Stimulated activated CD4-positive, alpha-beta T cell treated with anti-CD3 and anti-CD28 coated beads, Interleukin-1b, Interleukin-23, amount 100 ng/mL, for 1 hour (primary cell): ENCODE measurements at places on chromosomes 5 and 9.

DNA sequence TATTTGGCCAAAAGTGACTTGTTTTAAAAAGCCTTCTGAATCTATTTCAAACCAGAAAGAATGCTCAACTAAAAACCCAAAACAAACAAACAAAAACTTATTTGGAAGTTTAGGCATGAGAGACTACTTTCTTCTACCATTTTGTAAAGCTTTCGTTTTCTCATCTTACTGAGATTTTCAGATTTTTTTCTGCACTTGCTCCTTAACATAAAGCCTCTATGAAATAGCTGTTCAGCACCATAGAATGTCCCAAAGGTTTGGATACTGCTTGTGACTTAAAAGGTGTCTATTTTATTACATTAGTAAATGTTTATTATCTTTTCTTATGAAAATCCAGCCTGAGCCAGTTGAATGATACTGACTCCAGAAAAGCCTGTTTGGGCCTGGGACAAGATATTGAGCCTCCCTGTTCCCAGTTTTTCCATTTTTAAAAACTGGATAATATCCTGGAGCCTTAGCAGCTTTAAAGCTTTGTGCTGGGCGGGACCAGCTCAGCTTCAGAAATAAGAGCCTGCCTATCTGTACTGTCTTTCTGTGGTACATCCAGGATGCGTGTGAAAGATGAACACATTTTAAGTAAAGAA lies 292.6 kb downstream of the ZSWIM6 start:
- no peak for DNase-seq

- no peak for DNase-seq
Observed at GRCh38 chr9:116395699-116396037, 242.1 kb downstream of the PAPPA start.

GRCh38 chr5:133775584-133776304 lies 163.4 kb upstream of the FSTL4 start:
- DNase-seq: no peak

GRCh38 chr9:22649384-22649783 lies 202.8 kb downstream of the DMRTA1 start:
- DNase-seq: no peak

GRCh38 chr5:92544036-92544435 lies 1037.0 kb downstream of the NR2F1-AS1 start:
- no peak for DNase-seq

DNA sequence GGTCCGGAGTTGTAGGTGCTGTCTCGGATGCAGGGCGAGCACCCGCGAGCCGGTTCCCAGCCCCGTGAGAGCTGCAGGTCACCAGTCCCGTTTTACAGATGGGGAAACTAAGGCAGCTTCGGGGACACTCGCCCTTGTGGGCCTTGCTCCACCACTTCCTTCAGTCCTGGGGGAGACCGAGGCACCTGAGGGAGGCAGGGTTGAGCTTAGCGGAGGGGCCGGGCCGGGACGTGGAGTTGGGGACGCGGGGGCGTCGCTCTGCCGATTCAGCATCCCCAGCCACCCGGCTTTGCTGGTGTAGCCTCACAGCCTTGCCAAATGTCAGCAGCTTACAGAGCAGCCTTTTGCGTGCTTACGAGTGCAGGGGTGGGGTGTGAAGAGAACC lies 530 bp downstream of the BBLN start:
- DNase-seq: peak; percentile 24

GRCh38 chr5:156623381-156624040 lies 226.6 kb upstream of the PPP1R2B start:
- no peak for DNase-seq

GRCh38 chr5:139980765-139981164 lies 62.3 kb downstream of the NRG2 start:
- no peak for DNase-seq

- no peak for DNase-seq
Observed at GRCh38 chr5:171748720-171749119, 36.9 kb upstream of the SMIM23 start.

DNA sequence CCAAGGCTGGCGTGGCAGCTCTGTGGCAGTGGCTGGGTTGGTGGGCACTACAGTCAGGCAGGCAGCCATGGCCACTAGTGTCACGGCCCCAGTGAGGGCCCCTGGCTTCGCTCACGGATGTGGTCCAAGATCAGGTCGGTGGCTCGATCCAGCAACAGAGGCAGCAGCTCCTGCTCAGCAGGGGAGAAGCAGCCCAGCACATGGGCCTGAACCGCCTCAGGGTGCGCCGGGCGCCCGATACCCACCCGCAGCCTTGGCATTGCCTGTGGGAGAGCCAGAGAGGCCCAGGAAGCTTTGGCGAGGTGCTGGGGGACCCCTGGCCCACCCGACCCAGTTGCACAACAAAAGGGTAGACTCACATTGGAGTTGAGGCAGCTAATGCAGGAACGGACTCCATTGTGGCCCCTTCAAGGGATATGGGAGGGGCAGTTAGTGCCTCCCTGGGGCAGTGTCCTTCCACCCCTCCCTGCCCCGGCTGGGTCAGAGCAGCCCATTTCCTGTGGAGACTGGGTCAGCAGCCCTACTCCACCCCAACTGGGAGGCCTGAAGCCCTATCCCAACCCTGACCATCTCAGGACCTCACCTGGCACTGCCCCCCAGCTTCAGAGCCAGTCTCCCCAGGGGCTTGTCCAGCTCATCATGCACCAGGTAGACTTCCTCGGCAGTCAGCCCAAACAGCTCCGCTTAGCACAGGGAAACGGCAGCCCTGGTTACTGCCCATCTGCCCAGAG lies 1.3 kb downstream of the PTRH1 start:
- DNase-seq: no peak

- DNase-seq: no peak
Observed at GRCh38 chr9:84170521-84171141, 169.9 kb downstream of the SLC28A3 start.

DNA sequence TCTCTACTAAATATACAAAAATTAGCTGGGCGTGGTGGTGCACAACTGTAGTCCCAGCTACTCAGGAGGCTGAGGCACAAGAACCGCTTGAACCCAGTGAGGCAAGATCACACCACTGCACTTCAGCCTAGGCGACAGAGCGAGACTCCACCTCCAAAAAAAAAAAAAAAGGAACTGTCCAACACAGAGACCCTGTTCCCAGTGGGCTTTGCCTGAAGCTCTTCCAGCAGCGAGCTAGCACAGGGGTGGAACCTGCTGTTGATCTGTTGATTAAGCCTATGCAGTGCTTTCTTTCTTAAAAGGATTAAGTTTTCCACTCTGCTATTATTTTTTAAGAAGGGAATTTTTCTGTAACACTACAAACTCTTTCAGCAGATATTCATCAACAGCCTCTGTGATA lies 171.0 kb upstream of the TUT7 start:
- DNase-seq: no peak

- no peak for DNase-seq
Observed at GRCh38 chr5:77015938-77016569, 14.2 kb upstream of the AGGF1 start.

DNA sequence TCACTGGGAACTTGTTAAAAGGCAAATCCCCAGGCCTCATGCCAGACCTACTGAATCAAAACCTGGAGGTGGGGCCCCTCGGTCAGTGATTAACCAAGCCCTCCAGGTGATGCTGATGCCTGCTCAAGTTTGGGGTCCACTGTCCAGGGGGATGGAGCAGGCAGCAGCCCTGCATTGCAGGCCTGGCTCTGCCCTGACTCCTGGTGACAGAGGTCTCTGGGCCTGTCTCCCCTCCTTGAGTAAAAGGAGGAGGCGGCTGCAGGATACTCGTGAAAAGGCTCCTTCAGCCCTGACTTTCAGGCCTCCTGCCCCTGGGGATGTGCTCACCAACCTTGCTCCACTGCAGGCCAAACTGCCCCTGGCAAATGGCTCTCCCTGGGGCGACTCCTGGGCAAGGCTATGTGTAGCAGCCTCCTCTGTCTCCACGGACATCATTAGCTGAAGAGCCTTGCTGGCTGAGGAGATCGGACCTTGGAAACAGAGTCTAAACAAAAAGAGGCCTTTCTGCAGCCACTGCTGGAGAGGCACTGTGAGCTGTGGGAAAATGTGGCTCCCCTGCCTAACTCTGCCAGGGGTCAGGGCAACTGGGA lies 134.8 kb upstream of the ALDH1B1 start:
- no peak for DNase-seq

GRCh38 chr5:142186857-142187594 lies 78.4 kb downstream of the NDFIP1 start:
- DNase-seq: no peak

DNA sequence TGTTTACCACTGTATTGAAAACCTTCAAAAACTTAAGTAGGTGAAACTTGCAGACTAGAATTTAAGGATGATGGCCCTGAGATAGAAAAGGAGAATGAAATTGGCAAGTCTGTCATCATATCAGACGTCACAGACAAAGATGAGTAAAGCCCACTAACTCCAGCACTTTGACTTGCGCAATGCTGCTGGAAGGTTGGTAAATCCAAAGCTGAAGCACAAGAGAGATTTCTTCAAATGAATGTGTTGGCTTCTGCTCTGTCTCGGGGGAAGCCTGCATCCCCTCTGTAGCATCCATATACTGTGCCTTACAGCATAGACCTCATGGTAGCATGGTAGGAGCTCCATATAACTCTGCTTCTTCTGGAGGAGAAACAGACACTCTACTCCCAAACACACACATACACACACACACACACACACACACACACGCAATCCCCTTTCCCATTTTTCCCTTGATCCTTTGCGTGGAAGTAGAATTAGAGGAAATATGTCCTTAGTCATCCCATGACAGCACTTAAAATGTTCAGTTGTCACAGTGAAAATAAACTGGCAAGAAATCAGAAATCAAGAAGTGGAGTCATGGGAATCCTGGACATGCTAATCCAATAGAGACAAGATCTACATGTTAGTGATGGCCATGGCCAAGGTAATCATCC lies 241.5 kb downstream of the NR3C1 start:
- no peak for DNase-seq

DNA sequence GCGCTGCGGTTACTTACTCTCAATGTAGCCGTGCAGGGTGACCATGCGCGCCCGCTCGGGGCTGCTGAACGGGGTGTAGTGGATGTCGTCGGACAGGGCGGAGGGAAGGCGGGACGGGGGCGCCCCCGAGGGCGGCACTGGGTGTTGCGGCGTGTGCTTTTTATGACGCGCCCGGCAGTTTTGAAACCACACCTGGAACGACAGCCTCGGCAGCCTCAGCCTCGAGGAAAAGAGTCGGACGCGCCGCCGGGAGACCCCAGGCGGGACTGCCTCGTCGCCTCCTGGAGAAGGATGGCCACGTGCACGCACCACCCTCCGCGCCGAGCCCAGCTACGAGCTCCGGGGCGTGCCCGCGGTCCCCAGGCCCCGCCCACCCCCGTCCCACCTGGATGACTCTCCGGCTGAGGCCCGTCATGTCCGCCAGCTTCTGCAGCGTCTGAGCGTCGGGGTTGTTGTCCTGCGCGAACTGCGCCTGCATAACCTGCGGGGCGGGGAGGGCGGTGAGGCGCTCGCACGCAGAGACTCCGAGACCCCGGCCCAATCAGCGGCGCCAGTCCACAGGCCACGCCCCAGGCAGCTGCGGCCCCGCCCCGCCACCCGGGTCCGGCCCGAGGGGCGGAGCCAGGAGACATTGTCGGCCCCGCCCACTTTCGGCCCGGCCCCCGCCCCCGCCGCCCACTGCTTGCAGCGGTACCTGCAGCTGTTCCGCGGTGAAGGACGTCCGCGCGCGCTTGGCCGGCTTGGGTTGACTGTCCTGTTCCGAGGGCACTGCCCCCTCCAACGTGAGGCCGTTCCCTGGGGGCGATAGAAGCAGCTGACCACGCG lies 15.0 kb downstream of the LHX6 start:
- DNase-seq: peak; percentile 17

- DNase-seq: no peak
Observed at GRCh38 chr5:66356011-66356565, 212.0 kb downstream of the SREK1 start.

DNA sequence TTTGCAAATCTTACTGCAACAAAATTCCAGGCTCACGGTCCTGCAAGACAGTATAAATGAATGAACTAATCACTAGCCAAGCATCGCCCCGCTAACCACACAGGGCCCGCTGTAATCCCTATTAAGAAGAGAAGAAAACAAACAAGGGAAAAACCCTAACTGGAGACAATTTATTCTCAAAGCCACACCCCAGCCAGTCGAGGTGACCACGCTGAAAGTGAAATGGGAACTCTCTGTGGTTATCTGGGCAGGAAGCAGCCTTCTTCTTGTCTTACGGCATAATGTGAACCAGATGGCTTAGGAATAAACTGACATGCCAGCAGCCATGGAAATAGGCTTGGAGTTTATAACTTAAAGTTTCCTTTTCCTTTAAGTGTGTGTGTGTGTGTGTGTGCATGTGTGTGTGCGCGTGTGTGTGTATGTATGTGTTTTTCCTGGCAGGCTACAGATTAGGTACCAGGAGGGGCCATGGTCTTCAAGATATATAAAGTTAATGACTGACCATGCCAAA lies 120.2 kb downstream of the SEMA6A start:
- DNase-seq: no peak

DNA sequence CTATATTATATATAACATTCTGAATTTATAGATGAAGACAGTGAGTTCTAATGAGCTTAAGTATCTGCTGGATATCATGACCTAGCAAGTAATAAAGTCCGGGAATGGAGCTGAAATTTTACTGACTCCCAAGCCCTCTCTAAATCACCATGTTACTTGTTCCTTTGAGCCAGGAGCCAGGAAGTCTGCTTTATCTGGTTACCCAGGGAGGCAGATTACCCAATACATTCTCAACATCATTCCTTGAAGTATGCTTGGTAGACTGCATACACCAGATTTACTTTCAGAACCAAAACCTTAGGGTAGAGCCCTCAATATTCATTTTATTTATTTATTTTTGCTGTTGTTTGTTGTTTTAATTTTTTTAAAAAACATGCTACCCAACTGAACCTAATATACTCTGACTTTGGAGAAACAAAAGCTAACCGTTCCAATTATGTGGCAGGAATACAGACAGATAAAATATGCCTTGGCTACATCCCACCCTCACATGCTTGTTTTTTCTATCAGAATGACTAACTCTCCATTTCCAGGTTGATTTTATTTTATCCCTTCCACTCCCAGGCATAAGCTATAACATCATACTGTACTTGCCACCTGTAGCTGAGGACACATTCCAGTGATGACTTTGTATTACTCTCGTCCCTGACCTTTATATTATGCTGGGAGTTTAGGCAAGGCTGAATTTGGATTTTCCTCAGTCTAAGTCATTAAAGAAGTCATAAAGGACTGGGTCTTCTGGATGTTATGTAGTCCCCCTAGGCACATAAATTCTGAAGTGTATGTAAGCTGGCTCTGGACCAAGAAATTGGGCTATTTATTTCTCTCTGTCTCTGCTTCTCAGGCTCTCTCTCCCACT lies 82.0 kb downstream of the YIPF5 start:
- no peak for DNase-seq
